Effector memory CD4-positive, alpha-beta T cell (primary cell): ENCODE measurements at places on chromosomes 2 and 18.

DNA sequence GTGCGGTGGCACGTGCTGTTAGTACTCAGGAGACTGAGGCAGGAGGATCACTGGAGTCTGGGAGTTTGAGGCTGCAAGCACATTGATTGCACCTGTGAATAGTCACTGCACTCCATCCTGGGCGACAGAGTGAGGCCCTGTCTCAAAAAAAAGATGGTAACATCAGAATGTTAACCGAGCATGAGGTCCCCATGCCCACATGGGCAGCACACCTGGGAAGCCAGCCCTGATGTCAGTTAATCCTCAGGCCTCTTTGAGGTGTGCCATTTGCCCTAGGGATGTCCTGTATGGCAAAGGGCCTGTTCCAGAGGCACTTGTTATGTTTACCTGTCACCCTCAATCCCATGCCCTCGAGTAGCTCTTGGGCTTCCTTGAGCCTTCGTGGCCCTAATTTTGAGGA is 16.6 kb downstream of the RBFA start:
- DNase-seq = no peak

GRCh38 chr2:101518578-101519492 is 43.9 kb upstream of the RFX8 start:
- DNase-seq = no peak

DNA sequence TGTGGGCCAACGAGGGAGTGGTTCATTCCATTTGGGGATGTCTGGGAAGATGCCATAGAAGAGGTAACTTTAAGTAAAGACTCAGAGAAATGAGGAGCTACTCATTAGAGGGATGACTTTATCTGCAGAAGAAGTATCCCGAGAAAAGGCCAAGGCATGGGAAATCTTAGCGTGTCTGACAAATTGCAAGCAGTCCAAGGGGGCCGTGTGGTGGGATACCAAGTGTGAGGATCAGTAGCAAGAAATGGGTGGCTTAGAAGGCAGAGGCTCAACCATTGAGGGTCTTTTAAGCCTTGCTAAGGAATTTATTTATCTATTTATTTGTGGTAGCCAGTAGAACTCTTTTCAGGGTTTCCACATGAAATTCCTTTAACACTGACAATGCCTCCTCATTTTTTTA is 436.4 kb downstream of the RNF144A start:
- DNase-seq = no peak

GRCh38 chr2:227462462-227462951 is 9.4 kb upstream of the AGFG1 start:
- DNase-seq = no peak

DNA sequence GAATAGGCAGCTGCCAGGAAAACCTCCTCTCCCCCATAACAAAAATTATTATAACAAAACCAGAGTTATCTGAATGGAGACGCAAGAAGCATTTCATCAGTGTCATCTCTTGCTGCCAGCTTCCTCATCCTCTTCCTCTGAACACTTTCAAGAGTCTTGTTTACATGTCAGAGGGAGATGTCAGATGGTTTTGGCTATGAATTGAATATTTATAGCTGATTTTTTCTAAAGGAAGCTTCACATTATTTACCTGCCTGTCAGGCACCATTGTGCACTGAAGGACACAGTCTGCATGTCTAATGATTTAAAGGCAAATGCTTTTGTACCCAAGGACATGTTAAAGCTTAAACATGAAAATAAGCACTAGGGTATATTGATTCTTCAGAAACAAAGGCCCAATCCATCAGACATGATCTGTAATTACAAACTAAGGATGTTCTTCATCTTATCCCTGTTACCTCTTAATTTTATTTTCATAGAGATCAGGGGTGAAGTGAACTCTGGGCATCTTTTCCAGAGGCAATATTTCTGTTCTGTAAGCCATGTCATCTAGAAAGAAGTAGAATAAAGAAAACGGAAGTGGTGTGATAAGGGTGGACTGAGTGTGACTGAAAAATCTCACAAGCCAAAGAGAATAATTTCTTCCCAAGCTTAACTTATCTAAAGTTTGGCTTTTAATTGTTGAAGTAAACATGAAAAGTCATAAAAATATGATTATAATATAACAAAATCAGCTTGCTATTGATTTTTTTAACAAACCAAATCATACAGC is 168.7 kb downstream of the ANKRD44 start:
- DNase-seq = no peak
